BE2C (cell line): ENCODE measurements at places on chromosomes 12 and 14.

- DNase-seq, result no peak
Observed at GRCh38 chr12:71161591-71161990, 3.8 kb upstream of the TSPAN8 start.

- DNase-seq, result no peak
Observed at GRCh38 chr14:34615507-34615906, 14.4 kb downstream of the SNX6 start.

- DNase-seq, result no peak
Observed at GRCh38 chr14:75333606-75334548, 55.2 kb downstream of the FOS start.

- no peak for DNase-seq
Observed at GRCh38 chr12:123843912-123844748, 82.0 kb downstream of the DNAH10 start.

DNA sequence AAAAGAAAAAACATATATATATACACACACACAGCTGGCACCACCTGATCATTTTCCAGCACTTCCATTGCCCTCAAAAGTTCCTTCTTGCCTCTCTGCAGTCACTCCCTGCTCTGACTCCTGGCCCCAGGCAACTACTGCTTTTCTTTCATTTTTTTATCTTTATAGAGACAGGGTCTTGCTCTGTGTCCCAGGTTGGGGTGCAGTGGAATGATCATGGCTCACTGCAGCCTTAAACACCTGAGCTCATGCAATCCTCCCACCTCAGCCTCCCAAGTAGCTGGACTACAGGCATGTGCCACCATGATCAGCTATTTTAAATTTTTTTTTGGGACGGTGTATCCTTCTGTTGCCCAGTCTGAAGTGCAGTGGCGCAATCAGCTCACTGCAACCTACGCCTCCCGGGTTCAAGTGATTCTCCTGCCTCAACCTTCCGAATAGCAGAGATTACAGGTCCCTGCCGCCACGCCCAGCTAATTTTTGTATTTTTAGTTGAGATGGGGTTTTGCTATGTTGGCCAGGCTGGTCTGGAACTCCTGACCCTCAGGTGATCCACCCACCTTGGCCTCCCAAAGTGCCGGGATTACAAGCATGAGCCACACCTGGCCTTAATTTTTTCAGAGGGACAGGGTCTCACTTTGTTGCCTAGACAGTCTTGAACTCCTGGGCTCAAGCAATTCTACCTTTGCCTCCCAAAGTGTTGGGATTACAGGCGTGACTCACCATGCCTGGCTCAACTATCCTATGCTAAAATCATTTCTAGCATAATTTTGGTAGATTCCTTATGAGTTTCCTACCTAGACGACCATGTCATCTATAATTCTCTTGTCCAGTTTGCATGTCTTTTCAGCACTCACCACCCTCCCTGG, 7.8 kb downstream of the HSP90AA1 start:
- no peak for DNase-seq
